ENCODE measurements at places on chromosomes 6 and 20. TPM values are rescaled to one million over a fixed set of nuclear protein-coding genes. Genes with fewer than 3 reads are reported as not detected.

GRCh38 chr20:22264917-22265316 lies 319.5 kb downstream of the FOXA2 start:
- DNase-seq = no peak

- no peak for DNase-seq
Observed at GRCh38 chr6:57301757-57302156, 15.7 kb upstream of the PRIM2 start.

GRCh38 chr6:56756219-56756789 lies 113.6 kb upstream of the DST start:
- DNase-seq = no peak

- no peak for DNase-seq
Observed at GRCh38 chr20:45080867-45081624, 19.9 kb downstream of the KCNS1 start.

GRCh38 chr6:31070711-31071197 lies 41.6 kb downstream of the C6orf15 start:
- no peak for DNase-seq

- DNase-seq = no peak
Observed at GRCh38 chr20:1848373-1848772, 46.8 kb upstream of the SIRPA start.

- no peak for DNase-seq
Observed at GRCh38 chr6:24240380-24240928, 114.4 kb downstream of the NRSN1 start.

DNA sequence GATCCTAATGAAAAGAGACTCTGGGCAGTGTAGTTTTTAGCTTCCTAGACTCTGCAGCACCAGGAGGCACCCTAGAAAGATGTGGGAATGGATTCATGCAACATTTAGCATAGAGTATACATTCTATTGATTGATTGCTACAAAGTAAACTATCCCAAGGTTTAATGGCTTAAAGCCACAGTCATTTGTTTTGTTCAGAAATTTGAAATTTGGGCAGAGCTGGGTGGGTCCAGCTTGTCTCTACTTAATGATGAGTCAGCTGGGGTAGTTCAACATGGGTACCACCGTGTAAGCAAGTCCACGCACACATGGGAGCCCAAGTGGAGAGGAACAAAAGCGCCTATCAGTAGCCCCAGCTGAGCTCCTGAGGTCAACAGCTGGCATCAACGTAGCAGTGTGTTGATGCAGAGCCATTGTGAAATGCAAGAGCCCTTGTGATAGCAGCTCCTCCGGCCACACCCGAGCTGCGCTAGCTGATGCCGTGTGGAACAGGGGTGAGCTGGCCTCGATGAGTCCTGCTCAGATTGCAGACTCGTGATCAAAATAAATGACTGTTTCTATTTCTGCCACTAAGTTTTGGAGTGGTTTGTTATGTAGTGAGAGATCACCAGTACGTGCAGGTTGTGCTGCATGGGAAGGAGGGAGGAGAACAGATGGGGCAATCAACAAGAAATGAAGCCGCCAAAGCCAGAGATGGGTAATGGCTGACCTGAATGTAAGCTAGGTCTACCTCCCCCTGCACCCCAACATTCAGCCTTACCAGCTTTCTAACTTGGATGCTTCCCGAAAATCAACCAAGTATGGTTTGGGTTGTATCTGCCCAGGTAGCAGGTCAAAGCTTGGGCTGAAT lies 45.7 kb upstream of the TRAF3IP2 start:
- no peak for DNase-seq

DNA sequence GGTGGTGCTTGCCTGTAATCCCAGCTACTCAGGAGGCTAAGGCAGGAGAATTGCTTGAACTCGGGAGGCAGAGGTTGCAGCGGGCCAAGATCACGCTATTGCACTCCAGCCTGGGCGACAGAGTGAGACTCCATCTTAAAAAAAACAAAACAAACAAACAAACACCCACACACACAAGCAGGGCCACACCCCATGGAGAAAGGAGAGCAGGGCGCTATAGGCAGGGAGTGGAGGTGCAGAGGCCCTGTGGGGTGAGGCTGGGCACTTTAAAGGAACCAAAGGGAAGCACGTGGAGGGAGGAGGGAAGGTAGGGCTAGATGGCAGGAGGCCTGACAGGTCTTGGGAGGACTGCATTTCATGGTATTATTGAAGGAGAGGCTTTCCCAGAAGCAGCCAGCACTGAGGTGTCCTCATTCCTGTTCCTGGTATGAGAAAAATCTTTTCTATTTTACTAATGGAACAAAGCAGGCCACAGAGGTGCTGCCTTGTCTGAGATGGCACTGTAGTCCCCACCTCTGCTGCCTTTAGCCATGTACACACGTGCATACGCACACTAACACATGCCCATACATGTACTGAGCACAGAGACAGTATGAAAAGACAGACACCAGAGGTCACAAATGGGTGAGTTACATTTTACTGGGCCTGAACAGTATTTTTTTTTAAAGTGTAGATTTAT lies 44.0 kb downstream of the BCAS4 start:
- DNase-seq = no peak

- no peak for DNase-seq
Observed at GRCh38 chr6:52045481-52045880, 41.9 kb downstream of the PKHD1 start.

DNA sequence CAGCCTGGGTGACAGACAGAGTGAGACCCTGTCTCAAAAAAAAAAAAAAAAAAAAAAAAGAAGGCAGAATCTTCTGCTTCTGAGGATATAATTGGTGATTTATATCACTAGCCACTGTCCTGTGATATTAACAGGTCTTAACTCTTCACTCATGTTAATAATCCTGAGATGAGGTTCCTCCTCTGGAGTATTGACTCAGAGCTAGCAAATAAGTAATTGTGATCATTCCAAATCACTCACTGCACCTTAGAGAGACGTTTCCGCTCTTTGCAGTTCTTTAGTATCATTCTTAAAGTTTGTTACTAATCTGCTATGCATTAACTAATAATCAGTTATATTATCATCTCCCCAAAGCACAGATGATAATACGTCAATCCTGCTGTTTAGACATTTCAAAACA lies 41.6 kb upstream of the NOX3 start:
- DNase-seq = no peak

DNA sequence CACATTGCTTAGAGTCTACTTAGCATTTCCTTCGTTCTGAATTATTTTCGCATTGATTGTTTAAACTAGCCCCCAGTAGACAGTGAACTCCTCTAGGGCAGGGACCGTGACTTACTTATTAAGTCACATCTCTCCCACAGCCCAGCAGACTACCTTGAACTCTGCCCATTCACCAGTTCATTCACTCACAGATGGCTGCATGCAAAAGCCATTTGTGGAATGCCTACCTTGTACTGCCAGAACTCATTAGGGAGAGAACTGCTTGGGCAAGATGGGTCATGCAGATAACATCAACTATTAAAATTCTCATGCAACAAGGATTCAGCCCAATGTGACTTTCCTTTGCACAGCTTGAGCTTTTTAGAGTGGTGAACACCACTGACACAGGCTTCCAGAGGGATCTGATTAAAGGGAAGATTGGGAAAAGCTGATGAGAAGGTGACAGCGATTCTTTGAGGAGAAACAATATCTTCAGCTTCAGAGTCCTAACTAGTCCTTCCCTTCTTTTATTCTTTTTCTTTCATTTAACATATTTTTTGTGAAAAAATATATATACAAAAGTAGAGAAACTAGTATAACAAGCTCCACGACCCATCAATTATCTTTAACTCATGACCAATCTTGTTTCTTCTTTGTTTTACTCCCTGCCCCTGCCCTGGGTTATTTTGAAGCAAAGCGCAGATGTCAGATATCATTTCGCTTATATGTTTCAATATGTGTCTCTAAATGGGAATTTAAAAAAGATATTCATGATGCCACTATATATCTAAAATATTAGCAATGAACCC lies 273.9 kb downstream of the CDC5L start:
- DNase-seq = no peak

GRCh38 chr6:53214172-53214571 lies 65.5 kb upstream of the GCM1 start:
- no peak for DNase-seq

DNA sequence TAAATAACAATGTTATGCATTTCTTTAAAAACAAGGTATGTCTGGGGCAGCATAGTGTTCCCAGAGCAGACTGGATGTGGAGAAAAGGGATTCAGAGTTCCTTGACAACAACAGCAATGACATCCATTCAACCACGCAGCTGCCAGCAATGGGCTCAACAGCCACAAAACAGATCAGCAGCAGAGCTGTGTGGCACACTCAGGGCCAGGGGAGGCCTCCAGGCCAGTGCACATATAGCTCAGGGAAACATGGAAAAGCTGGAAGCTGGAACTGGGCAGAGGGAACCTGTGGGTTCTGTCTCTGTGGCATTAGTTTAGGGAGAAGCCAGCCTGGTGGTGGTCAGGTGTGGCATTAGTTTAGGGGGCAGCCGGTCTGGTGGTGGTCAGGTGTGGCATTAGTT lies 148.3 kb downstream of the SMOC2 start:
- no peak for DNase-seq

- DNase-seq = no peak
Observed at GRCh38 chr6:111776236-111777221, 96.7 kb downstream of the FYN start.

GRCh38 chr6:143564484-143565017 lies 53.0 kb upstream of the FUCA2 start:
- DNase-seq = no peak

GRCh38 chr6:147870506-147871110 lies 362.1 kb downstream of the SAMD5 start:
- no peak for DNase-seq

- DNase-seq = no peak
Observed at GRCh38 chr6:161682982-161683381, 409.1 kb upstream of the AGPAT4 start.

- DNase-seq = no peak
Observed at GRCh38 chr20:16672299-16672698, 57.5 kb upstream of the SNRPB2 start.

- DNase-seq = no peak
Observed at GRCh38 chr6:54886932-54887584, 40.5 kb downstream of the FAM83B start.

- DNase-seq = no peak
Observed at GRCh38 chr6:158835616-158836221, 16.6 kb upstream of the EZR start.

GRCh38 chr6:98880486-98880885 lies 46.1 kb downstream of the POU3F2 start:
- DNase-seq = no peak

DNA sequence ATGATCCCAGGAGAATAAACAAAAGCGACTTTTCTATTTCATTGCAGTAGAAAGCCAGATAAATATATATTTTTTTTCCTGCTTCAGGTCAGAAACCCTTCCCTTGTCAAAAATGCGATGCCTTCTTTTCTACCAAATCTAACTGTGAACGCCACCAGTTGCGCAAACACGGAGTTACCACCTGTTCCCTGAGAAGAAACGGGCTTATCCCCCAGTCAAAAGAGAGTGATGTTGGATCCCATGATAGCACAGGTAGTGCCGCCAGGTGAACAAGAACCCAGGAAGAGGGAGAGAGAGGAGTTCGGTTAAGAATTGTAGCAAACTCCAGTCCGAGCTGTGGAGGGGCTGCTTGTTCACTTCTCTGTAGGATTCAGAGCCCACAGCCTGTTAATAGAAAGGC lies 72.6 kb downstream of the SSR1 start:
- DNase-seq = no peak

- DNase-seq = no peak
Observed at GRCh38 chr20:22560817-22561216, 23.6 kb downstream of the FOXA2 start.

DNA sequence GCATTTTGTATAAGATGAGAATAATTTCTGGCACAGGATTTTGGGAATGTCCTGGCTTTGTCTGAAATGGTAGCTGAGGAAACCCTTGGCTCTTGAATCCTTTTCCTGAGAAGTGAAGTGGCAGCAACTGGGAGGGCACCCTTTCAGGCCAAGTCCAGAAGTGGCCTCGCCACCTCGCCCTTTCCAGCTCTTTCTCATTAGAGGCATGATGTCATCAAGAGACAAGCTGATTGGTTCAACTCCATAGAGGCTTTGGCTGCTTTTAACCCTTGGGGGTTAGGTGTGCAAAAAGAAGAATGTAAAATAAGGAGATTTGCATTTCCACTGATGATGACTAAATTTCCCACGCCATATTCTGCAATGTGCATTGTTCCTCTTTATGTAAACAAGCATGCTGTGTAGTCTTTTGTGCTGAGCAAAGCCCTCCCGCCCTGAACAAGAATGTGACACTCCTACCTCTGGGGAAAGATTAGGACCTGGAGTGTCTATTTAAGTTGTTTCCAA lies 116.5 kb downstream of the TCP11 start:
- no peak for DNase-seq

Gene RFX6
- not detected for total RNA-seq

Gene ELOVL4
- 2.9 TPM for total RNA-seq

Gene TAF11
- total RNA-seq = 11.3 TPM

Gene ADTRP
- total RNA-seq = not detected

Gene EYA2
- 8.1 TPM for total RNA-seq
